NCI-H187 treated with DMSO at 0.1 percent for 48 hours (cell line): ENCODE measurements at places on chromosomes 7 and 10.

GRCh38 chr10:4063717-4064116 is 278.7 kb upstream of the KLF6 start:
- DNase-seq, result no peak

DNA sequence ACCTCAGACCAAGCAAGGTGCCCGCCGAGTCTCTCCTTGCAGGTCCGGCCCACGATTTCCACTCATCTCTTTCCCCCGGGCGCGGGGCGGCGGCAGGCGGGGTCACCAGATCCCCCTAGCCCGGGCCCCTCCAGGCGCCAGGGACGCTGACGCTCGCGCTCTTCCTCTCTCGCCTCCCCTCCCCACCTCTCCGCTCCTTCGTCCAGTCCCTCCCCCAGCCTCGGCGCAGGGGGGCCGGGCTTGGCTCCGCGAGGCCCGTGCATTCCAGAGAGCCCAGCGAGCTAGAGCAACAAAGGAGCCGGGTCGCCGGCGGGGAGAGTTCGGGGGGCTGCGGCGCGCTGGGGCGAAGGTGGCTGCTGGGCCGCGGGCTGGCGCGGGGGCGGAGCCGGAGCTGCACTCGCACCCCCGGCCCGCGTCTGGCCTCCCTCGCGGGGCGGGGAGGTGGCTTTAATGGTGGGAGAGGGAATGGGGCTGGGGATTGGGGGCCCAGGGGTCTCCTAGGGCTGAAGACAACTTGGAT is at the start of gene SMO:
Gene SMO, plus strand, starts transcription at position 262 of the 520 bp plus-strand sequence. CDS start 519 bp downstream, outside the sequence.
- DNase-seq, result no peak

DNA sequence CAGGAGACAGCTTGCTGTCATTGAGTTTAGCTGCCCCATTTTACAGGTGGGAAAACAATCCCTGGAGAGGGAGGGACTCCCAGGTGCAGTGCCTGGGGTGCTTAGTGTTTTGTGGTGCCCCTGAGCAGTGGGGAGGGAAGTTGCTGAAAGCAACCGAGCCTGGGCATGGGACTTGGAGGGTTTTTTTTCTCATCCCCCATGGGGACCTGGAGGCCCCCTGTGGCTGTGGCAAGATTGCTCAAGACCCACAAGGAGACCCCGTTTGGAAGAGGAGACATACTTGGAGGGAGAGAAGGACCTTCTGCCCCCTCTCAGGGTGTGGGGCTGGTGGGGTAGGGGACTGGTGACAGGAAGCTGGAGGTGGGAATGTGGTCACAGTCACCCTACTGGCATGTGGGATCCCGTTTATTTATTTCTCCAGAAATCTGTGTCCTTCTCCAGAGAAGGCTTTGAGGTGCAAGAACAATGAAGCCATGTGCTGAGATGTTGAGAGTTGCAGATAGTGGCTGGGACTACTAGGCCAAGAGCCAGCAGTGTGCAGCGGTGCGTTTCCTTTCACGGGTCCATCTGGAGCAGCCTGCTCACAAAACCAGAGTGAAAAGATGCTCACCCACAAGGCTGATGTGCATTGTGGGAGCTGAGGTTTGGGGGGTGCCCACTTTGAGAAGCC is 21.5 kb downstream of the ZMIZ1 start:
- DNase-seq, result no peak

DNA sequence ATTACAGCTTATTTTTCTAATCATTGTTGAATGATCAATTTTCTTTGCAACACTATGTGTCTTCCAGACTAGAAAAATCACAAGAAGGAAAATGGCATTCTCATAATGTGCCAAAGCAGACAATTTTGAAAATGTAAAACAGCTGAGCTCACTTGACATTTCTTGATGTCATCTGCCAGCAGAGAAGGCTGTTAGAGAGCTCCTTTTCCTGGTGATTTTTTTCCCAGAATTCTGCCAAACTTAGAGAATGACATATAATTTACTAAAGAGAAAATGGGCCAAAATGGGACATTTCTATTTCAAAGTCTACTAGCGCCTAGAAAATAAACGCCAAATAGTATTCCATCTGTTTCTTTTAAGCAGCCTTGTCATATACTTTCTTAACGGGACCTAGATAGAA is 88.9 kb upstream of the CSTF2T start:
- DNase-seq, result no peak

GRCh38 chr7:27248427-27248806 is 5.8 kb downstream of the EVX1 start:
- DNase-seq, result no peak

- no peak for DNase-seq
Measured at GRCh38 chr10:113843972-113844485, 9.9 kb downstream of the DCLRE1A start.

DNA sequence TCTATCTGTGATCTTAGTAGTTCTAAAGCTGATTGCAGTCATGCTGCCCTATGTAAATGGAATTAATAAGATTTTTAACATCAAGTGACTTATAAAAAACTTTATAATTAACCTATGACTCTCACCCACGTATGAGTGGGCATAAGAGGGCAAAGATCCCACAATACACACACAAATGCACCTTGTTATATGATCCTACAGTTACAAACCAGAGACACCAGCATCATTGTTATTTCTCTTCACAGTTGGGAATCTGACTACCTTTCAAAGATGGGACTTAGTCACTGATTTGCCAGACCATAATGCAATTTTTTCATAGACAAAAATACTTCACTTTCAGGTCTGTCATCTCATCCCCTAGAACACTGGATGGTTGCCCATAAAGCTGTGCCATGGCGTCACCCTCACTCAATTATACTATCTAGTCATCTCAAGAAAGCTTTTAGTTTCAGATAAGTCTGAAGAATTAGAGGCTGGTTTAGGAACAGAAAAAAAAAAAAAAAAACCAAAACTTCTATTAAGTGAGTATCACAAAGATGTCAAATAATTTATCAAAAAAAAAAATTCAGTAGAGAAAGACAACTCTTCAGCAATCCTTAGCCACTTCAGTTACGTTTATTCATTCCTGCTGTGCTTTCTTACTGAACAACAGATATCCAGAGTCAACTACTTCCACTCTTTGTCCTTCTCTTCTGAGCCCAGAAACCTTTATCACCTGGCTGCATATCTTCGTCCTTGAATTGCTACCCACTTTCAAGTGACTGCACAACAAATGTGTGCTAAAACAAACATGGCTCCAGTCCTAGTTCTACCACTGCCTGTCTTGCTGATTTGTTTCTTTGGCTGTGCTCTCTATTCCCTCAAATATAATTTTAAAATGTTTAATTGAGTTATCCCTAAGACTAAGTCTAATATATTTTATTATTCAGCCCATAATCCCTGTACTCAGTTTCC is 175.0 kb upstream of the CHRM2 start:
- no peak for DNase-seq

- DNase-seq, result no peak
Measured at GRCh38 chr7:34709771-34710170, 51.8 kb downstream of the NPSR1 start.

- no peak for DNase-seq
Measured at GRCh38 chr10:48210966-48211365, 63.5 kb downstream of the FRMPD2 start.

- no peak for DNase-seq
Measured at GRCh38 chr7:21504021-21504420, 38.8 kb upstream of the DNAH11 start.

- DNase-seq, result no peak
Measured at GRCh38 chr10:110017907-110018306, 10.1 kb downstream of the ADD3 start.

DNA sequence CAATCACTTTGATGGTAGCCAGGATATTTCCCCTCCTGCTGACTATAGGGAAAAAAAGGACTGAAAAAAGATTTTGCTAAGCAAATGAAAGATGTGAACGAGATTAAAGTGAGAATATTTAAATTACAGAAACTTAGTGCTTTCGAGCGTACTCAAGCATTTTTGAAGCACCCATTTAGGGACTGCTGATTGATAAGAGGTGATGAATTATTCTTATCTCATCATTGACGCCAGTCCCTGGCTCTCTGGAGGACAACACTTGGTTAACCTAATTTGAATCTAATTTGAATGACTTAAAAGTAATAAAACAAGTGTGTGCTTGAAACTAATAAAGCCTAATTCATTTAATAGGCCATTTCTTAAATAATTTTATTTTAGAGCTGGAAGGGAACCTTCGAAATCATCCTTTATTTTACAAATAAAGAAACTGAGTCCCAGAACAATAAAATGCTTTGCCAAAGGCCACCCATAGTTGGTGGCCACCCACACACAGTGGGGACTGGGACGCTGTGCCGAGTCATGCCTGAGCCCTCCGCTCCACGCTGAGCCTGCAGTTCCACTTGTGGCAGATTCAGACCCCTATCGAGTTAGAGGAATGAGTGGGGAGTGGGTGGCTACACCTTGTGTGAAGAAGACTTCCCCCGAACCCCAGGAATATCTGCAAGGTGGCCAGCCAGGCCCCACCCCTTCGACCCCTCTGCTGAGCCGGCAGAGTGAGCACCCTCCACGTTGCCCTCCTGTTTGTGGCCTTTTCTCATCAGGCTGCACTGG is 61.1 kb upstream of the SAMD8 start:
- DNase-seq, result no peak

GRCh38 chr10:130036296-130037065 is 72.4 kb upstream of the EBF3 start:
- DNase-seq, result no peak

DNA sequence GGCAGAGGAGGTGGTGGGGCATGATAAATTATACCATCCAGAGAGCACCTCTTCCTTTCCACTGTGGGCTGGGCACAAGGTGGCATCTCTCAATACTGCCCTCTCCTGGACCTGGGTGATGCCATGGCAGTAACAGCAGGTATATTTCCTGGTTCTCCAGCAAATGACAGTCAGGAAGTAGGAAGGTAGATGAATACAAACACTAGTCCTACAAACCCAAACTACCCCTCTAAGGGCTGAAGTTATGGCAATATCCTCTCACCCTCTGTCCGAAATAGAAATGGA is 1004.9 kb downstream of the KCNMA1 start:
- DNase-seq, result no peak

- no peak for DNase-seq
Measured at GRCh38 chr7:23531050-23531793, 559 bp downstream of the TRA2A start.

DNA sequence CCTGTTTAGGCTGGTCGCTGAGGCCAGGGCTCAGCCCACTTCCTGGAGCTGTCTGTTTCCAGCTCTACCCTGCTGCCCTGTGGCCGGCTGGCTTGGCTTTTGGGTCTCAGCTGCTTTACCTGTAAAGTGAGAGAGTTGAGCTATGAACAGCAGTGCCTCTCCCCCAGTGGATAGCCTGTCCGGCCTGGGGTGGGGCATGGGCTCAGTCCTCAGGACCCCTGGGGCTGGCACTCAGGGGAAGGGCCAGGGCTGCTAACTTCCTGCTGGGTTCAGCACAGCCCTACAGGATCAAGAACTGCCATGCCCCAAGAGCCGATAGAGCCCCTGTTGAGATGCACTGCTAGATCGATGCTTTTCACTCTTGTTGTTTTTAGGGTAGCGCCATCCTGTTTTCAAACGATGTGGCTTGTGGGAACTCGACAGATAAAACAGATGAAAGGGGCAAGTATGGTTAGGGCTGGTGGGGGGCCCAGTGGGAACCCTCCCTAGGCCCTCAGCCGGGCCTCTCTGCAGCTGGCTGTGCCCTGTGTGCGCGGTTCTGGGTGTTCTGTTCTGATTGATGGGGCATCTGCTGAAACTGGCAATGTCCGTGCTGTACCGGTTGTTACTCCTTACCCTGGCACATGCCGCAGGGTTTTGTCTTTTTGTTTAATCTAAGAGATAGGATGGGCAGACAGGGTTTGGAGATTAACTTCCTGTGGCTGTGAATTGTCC is 10.0 kb upstream of the SFRP5 start:
- no peak for DNase-seq

DNA sequence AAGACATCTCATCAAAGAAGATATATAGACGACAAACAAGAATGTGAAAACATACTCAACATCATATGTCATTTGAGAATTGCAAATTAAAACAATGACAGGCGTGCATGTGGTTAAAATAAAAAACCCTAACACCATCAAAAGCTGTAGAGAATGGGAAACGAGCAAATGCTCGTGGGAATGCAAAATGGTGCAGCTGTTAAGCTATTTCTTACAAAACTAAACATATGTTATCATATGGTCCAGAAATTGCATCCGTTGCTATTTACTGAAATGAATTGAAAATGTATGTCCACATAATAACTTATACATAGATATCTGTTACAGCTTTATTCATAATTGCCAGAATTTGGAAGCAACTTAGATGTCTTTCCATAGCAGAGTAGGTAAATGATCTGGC is 574.4 kb downstream of the TNS3 start:
- DNase-seq, result no peak

DNA sequence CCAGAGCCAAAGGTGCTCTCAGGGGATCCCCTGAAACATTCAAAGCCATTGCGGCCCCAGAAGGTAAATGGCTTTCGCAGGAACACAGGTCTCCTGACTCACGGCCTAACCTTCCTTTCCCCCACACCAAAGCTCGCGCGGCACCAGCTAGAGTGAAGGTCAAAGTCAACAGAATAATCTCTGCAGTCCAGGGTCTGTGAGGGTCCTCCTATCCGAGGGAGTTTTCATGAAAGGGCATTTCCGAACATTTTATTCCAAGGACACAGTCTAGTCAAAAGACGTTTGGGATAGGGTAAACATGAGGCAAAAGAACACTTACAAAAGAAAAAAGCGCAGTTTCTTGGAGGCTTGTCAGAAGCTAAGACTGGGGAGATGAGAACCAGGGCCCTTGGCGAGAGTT is 559 bp upstream of the STEAP2 start:
- DNase-seq, result no peak

GRCh38 chr10:80415734-80416478 is 7.6 kb downstream of the PRXL2A start:
- no peak for DNase-seq

DNA sequence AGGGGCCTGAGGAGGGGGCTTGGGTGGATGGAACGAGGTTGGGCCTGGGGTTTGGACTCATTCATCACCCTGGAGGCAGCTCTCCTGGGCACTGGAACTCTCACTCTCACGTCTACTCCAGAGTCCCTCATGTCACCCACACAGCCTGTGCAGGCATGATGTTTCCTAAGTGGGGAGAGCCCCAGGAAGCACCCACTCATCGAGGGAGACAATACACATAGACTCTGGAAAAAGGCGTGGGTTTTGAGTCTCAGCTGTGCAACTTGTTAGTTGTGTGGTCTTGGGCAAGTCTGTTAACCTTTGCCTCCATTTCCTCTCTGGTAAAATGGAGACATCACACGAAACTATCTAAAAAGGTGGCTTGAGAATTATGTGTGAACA is 25.9 kb upstream of the RBM20 start:
- DNase-seq, result no peak

GRCh38 chr10:500876-501275 is 188.6 kb downstream of the DIP2C start:
- no peak for DNase-seq

- no peak for DNase-seq
Measured at GRCh38 chr7:68429411-68430117, 1168.7 kb upstream of the AUTS2 start.
